ENCODE measurements at places on chromosomes 6 and 20. TPM values are rescaled to one million over a fixed set of nuclear protein-coding genes. Genes with fewer than 3 reads are reported as not detected.

DNA sequence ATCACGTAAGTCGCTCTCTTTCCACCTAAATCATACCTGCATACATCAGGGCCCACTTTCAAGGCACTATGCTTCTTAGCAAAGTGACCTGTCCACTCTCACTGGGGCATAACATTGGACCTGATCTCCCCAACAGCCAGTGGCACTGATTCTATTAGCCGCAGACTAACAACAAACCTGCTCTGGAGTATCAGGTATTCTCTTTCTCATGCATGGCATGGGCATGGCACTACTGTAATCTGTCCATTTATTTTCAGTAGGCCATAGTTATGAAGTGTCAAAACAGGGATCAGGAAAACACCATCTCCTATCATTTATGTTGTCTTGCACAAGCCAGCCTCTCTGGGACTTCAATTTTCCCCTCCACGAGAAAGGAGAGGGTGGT, 8.5 kb downstream of the CALHM4 start:
- peak overlapping the region; percentile 69 for H3K27ac ChIP-seq
- no peak for DNase-seq
- peaks cover 3% of the 10 kb centered on the region for H3K4me1 ChIP-seq
- peaks cover 7% of the 10 kb centered on the region for H3K27me3 ChIP-seq

FIG4 gene
- polyA plus RNA-seq: 15.1 TPM

CENPW gene
- 13.9 TPM for polyA plus RNA-seq

DNA sequence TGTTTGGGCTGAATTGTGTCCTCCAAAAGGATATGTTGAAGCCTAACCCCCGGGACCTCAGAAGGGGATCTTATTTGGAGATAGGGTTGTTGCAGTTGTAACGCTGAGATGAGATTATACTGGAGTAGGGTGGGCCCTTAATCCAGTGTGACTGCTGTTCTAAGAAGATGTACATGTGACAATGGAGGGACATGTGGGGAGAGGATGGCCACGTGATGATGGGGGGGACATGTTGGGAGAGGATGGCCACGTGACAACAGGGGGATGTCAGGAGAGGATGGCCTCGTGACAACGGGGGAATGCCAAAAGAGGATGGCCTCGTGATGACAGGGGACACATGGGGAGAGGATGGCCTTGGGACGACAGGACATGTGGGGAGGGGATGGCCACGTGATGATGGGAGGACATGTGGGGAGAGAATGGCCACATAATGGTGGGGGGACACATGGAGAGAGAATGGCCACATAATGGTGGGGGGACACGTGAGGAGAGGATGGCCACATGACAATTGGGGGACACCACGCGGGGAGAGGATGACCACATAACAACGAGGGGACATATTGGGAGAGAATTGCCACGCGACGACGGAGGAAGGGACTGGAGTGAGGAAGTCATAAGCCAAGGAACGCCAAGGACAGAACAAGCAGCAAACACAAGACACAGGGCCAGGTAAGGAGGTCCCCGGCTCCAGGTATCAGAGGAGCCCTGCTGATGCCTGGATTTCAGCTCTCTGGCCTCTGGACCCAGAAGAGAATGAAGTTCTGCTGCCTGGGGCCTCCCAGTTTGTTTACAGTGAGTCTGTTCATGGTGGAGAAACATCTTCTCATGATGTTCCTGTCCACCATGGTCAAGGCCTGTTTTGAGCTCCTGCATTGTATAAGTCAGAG, 29.2 kb downstream of the SYNJ2 start:
- no peak overlapping the region for H3K27ac ChIP-seq
- H3K36me3 ChIP-seq: no peaks in the 10 kb centered on the region
- no peaks in the 10 kb centered on the region for H3K4me1 ChIP-seq
- H3K27me3 ChIP-seq: no peaks in the 10 kb centered on the region
- no peak overlapping the region for H3K4me3 ChIP-seq

GRCh38 chr6:14851281-14851680, 394.6 kb upstream of the JARID2 start:
- H3K36me3 ChIP-seq: no peaks in the 10 kb centered on the region
- no peaks in the 10 kb centered on the region for H3K4me1 ChIP-seq
- DNase-seq: no peak
- no peaks in the 10 kb centered on the region for H3K27me3 ChIP-seq

- H3K36me3 ChIP-seq: no peaks in the 10 kb centered on the region
- no peak for DNase-seq
- H3K27ac ChIP-seq: no peak overlapping the region
- H3K4me3 ChIP-seq: no peak overlapping the region
- peaks cover 5% of the 10 kb centered on the region for H3K27me3 ChIP-seq
Measured at GRCh38 chr6:166771701-166772100, 144.7 kb upstream of the RPS6KA2 start.

DNA sequence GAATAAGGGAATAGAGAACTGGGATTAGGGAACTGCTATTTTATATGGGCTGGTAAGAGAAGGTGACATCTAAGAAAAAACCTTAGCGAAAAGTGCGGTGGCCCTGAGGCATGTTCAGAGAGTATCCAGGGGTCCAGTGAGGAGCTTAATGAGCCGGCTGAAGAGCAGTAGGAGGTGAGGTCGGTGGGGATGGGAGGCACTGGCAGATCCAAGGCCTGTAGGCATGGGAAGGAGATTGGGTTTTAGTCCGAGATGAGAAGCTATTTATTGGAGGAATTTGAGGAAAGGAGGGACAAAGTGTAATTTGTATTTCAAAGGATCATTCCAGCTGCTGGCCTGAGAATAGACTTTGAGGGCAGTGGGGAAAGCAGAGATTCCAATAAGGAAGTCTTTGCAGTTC, 123.8 kb downstream of the QKI start:
- no peaks in the 10 kb centered on the region for H3K27me3 ChIP-seq
- no peak overlapping the region for H3K4me3 ChIP-seq
- DNase-seq: no peak
- no peaks in the 10 kb centered on the region for H3K4me1 ChIP-seq
- no peaks in the 10 kb centered on the region for H3K36me3 ChIP-seq
- H3K27ac ChIP-seq: no peak overlapping the region

- H3K4me3 ChIP-seq: no peak overlapping the region
- no peaks in the 10 kb centered on the region for H3K4me1 ChIP-seq
- no peaks in the 10 kb centered on the region for H3K27me3 ChIP-seq
- DNase-seq: no peak
- H3K36me3 ChIP-seq: no peaks in the 10 kb centered on the region
Measured at GRCh38 chr20:53175135-53175780, 203.1 kb downstream of the TSHZ2 start.

DNA sequence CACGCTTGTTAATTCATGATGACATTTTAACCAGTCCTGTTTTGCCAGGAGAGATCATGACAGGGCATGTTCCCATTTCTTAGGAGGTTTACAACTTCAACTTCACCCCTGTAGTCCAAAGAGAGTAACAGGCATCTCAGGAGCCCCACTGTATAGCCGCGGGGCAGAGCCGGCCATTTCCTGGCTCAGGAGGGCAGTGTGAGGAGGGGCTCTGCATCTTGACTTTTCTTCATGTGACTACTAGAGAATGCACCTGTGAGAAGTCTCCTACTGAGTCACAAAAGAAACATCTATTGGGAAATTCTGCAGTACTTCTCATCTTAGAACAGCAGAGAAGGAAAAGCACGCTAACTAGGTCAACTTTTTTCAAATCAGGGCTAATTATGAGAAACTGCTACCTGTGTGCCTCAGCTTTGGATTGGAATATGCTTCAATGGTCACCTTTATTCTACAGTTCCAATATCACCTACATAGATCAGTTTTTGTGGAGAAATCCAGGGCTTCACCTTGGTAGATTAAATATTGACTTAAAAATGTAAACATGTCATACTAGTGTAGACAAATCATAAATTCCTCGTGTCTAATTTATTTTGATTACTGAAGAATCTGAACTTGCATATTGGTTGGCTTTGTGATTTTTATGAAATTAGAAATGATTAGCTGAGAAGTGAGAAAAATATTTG, 28.6 kb upstream of the SIM1 start:
- no peak for DNase-seq
- no peak overlapping the region for H3K4me3 ChIP-seq
- H3K27me3 ChIP-seq: no peaks in the 10 kb centered on the region
- no peaks in the 10 kb centered on the region for H3K4me1 ChIP-seq
- H3K27ac ChIP-seq: no peak overlapping the region
- no peaks in the 10 kb centered on the region for H3K36me3 ChIP-seq

KCNK16 gene
- 8.1 TPM for polyA plus RNA-seq

ACSS1 gene
- 102 TPM for polyA plus RNA-seq

DNA sequence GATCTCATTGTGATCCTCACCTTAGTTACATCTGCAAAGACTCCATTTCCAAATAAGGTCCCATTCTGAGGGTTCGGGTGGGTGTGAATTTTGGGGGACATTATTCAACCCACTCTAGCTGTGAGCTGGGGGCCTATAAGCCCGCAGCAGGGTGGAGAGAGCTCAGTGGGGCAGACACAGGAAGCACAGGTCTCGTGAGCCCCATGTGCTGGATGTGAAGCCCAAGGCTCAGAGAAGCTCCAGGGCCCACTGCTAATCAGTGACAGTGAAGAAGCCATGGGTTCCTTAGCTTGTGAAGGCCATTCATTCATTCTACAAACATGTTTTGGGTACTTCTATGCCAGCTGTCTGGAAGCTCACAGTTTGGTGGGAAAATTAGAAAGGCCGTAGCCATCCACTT, 47.5 kb downstream of the CHMP4B start:
- H3K27ac ChIP-seq: no peak overlapping the region
- H3K4me3 ChIP-seq: no peak overlapping the region
- peaks cover 29% of the 10 kb centered on the region for H3K36me3 ChIP-seq

- H3K27me3 ChIP-seq: no peaks in the 10 kb centered on the region
- H3K36me3 ChIP-seq: peaks cover 5% of the 10 kb centered on the region
- H3K4me3 ChIP-seq: no peak overlapping the region
- no peaks in the 10 kb centered on the region for H3K4me1 ChIP-seq
- H3K27ac ChIP-seq: no peak overlapping the region
- DNase-seq: no peak
Measured at GRCh38 chr6:20166210-20166609, 46.1 kb downstream of the MBOAT1 start.

All from large intestine (tissue), 12 donors.